NCI-H1105 treated with DMSO at 0.1 percent for 48 hours (cell line): ENCODE measurements at places on chromosomes 16 and 17.

GRCh38 chr16:23107117-23107516 is 42.1 kb downstream of the USP31 start:
- DNase-seq = no peak

GRCh38 chr17:42271006-42271778 is 5.0 kb downstream of the STAT5B start:
- no peak for DNase-seq

DNA sequence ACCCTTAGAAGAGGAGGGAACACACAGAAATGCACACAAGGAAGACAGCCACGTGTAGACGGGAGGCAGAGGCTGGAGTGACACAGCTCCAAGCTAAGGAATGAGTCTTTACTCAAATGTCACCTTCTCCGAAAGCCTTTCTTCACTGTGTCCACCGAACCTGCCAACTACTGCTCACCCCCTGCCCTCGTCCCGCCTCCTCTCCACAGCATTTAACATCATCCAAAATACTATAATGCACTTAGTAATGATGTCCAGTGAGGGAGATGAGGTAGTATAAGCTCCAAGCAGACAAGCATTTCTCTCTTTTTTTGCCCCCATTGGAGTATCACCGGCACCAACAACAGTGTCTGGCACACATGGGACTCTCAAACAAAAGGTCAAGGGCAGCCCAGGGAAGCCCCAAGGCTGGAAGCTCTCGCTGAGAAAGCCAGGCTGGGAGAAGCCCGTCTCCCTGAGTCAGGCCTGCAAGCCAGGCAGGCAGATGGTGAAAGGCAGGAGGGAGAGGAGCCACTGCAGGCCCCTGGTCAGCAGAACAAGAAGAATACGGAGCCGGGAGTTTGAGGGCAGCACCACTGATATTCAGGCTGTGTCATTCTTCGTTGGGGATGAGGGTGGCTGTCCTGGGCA is 25.9 kb downstream of the ZFHX3 start:
- no peak for DNase-seq

GRCh38 chr16:11916524-11917285 is 949 bp upstream of the GSPT1 start:
- DNase-seq = no peak

DNA sequence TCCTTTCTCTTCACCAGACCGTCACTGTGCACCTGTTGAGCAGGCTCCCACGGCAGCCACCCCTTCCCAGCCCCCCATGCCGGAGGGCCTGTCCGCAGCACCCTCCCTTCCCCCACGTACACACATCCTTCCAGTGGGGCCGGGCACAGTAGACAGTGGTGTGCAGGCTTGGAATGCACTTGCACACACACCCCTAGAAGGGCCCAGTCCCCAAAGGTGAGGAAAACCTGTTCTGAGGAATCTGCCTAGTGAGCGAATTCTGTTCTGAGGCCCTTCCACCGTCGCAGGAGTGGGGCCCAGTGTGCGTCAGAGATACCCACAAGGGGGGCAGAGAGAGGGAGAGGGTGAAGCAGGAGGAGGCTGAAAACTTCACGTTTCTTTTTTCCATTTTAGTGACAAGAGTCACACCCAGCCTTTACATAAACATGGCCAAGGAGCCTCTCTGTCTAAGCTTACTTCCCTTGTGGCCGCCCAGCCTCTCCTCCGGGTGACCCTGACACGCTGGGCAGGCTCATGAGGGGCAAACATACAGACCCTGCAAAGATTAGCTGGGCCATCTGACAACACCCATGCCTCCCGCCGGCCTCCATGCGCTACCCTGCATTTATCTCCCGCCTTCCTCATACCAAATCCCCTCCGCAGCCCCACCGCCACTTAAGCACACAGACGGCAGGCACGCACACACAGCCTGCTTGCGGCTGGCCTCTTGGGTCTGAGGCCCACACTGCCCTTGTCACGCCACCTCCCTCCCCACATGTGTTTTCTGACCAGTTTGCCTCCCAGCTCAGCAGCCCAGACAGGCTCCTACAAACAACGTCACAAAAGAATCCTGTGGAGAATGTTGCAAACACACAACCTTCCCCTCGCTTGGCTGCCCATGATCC is 1.8 kb downstream of the ZBTB4 start:
- no peak for DNase-seq
